Muscle of leg (tissue), 16 donors: ENCODE measurements at places on chromosomes 11 and 22. TPM values are rescaled to one million over a fixed set of nuclear protein-coding genes. Genes with fewer than 3 reads are reported as not detected.
A peak's percentile ranks its signal among the peaks of the same experiment; 100 is the strongest.

- H3K36me3 ChIP-seq, result no peaks in the 10 kb centered on the region
- no peak overlapping the region for H3K4me3 ChIP-seq
- H3K27me3 ChIP-seq, result no peaks in the 10 kb centered on the region
- H3K4me1 ChIP-seq, result no peaks in the 10 kb centered on the region
- no peak for DNase-seq
Measured at GRCh38 chr22:44783581-44783980, 31.2 kb downstream of the ARHGAP8 start.

- DNase-seq, result peak; percentile 91
- peaks cover 2% of the 10 kb centered on the region for H3K27me3 ChIP-seq
- peaks cover 92% of the 10 kb centered on the region for H3K4me1 ChIP-seq
- peak overlapping the region; percentile 92 for H3K27ac ChIP-seq
- H3K4me3 ChIP-seq, result no peak overlapping the region
Measured at GRCh38 chr22:19745155-19746101, 15.2 kb upstream of the TBX1 start.

DNA sequence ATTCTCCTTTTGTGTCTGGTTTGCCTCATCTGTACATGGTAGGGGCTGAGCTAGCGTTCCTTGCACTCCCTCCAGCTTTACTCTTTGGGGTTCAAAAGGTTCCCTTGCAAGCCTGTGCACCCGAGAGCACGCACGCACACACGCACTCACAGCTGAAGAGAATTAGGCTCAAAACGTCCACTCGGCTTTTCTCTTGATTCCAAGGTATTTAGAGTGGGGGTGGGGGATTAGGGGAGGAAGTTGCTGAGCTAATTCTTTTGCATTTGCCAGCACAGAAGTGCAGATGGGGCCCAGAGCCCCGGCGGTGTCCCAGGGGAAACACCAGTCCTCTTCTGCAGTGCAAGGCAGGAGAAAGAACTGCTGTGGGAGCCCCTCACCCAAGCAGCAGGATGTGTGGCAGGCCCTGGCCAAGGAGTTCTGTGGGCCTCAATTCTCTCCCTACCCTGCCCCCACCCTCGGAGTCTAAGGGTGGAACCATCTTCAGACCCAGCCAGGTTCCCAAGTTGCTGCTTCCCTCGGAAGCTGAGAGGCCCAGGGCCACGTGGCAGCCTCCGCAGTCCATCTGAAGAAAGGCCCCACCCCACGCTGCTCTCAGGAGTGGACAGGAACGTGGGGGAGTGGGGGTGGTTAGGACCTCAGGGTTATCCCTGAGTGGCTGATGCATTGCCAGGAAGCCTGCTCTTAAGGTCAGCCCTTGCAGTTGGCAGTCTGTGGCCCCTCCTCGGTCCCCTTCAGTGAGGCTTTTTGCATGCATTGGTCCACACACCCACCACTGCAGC is 3.8 kb upstream of the KCNQ1OT1 start:
- DNase-seq, result peak; percentile 88
- peaks cover 80% of the 10 kb centered on the region for H3K4me1 ChIP-seq
- no peaks in the 10 kb centered on the region for H3K27me3 ChIP-seq
- no peak overlapping the region for H3K4me3 ChIP-seq
- peak overlapping the region; percentile 94 for H3K27ac ChIP-seq

GRCh38 chr11:70032470-70032795 is 45.7 kb upstream of the ANO1 start:
- no peaks in the 10 kb centered on the region for H3K27me3 ChIP-seq
- no peak overlapping the region for H3K27ac ChIP-seq
- no peak for DNase-seq
- H3K4me1 ChIP-seq, result peaks cover 13% of the 10 kb centered on the region
- H3K36me3 ChIP-seq, result no peaks in the 10 kb centered on the region
- H3K4me3 ChIP-seq, result no peak overlapping the region

GRCh38 chr11:28713850-28714249 is 605.7 kb downstream of the METTL15 start:
- H3K36me3 ChIP-seq, result no peaks in the 10 kb centered on the region
- no peaks in the 10 kb centered on the region for H3K4me1 ChIP-seq
- H3K4me3 ChIP-seq, result no peak overlapping the region

- H3K27me3 ChIP-seq, result peaks cover 11% of the 10 kb centered on the region
- no peaks in the 10 kb centered on the region for H3K36me3 ChIP-seq
- H3K27ac ChIP-seq, result no peak overlapping the region
Measured at GRCh38 chr22:22069450-22070370, 87.1 kb upstream of the TOP3B start.

DNA sequence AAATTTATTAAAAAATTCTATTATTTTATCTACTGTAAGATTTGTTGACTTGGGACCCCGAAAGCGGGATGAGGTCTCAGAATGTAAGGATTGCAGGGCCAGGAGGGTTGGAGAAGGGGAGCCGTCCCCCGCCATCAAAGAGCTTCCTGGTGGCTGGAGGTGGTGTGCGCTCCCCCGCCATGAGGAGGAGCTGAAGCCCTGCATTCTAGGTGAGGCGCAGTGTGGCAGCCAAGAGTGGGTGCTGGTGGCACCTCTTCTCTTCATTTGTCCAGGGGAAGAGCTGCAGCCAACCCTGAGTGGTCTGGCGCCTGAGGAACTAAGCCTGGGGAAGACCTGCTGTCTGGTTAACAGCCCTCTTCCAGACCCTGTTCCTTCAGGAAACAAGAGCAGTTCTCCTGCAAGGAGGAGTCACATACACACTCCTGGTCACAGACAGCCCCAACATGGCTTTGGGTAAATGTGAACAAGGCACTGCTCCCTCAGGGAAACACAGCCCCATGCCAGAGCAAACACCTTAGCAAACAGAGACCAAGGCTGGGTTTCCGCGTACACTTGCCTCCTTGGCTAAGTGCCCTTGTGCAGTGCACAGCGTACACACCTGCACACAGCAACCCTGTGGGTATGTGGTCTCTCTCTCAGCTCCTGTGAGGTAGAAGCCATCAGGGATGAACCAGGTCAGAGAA is 17.3 kb downstream of the RTN4RL2 start:
- H3K27ac ChIP-seq, result no peak overlapping the region
- DNase-seq, result no peak
- H3K36me3 ChIP-seq, result no peaks in the 10 kb centered on the region
- H3K27me3 ChIP-seq, result peaks cover 72% of the 10 kb centered on the region
- no peak overlapping the region for H3K4me3 ChIP-seq
- H3K4me1 ChIP-seq, result peaks cover 29% of the 10 kb centered on the region

- no peak overlapping the region for H3K27ac ChIP-seq
- no peaks in the 10 kb centered on the region for H3K27me3 ChIP-seq
- no peak overlapping the region for H3K4me3 ChIP-seq
Measured at GRCh38 chr11:35804451-35805040, 139.3 kb upstream of the LDLRAD3 start.

GRCh38 chr11:14539982-14540421 is 19.8 kb upstream of the PSMA1 start:
- no peak overlapping the region for H3K4me3 ChIP-seq
- no peaks in the 10 kb centered on the region for H3K36me3 ChIP-seq
- no peak overlapping the region for H3K27ac ChIP-seq

MS4A7 gene
- total RNA-seq, result 7.4 TPM

SLC29A2 gene
- total RNA-seq, result 10.1 TPM
